ENCODE measurements at places on chromosomes 4 and X. TPM values are rescaled to one million over a fixed set of nuclear protein-coding genes. Genes with fewer than 3 reads are reported as not detected.

GRCh38 chr4:156754832-156755570 lies 216.6 kb downstream of the PDGFC start:
- DNase-seq = no peak

DNA sequence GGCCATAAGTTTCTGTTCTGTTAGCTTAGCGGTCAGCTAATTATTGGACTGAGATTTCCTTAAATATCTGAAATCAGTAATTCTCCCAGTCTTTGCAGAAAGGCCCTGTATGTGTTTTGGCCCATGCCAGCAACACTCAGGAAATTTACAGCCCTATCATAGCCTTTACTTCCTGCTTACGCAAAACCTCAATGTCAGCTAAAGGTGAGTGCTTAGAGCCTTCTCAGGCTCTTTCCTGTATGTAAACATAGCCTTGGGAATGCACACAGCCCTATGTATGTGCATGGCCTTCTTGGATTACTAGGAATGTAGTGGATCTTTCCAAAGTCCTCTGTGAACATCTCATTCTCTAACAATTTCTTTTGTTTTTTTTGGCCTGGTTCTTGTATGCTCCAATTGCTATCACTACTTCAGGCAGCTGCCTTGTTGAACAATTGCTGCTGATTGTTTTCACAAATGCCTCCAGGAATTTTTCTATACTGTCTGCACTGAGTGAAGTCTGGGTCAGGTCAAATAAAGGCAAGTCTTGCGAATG lies 200.0 kb downstream of the PPP1R2C start:
- no peak for DNase-seq

- no peak for DNase-seq
These were observed 18.4 kb upstream of the SLC6A14 start for GRCh38 chrX:116417968-116418367.

DNA sequence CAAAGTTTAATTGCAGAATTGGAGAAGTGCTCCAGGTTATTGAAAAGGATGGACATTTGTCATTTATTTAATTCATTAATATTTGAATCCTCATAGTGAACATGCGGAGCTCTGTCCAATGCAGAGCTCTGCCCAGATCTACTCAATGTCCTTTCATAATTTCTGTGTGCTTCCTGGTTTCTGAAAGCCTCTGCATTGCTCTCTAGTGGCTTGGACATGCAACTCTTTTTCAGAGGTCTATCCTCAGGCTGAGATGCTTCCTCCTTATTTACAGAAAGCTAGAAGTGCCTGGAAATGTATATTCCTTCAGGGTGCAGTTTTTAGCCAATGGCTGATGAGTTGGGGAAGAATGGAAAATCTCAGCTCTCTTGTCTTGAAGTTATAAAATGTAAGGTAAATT lies 786.1 kb upstream of the AADAT start:
- no peak for DNase-seq

GRCh38 chr4:99276417-99276816 lies 14.4 kb downstream of the ADH1A start:
- no peak for DNase-seq

GRCh38 chrX:135632353-135632752 lies 81.1 kb upstream of the CT45A1 start:
- DNase-seq = no peak

DNA sequence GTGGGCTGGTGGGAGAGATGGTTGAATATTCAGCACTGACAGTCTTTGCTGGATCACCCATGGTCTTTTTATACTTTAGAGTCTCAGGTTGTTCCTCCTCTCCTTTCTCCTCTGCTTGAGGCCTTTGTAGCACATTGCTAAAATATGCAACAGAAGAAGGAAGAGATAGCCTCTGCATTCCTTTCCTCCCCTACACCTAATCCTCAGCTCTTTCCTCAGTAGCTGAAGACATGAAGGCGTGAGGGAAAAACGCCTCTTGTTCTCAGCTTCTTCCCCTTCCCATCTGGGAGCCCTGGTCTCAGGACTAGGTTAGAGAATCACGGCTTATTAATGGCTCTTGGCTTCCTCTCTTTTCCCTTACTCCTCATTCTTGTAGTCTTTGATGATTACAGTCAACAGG lies 76.8 kb downstream of the RNF150 start:
- DNase-seq = no peak

DNA sequence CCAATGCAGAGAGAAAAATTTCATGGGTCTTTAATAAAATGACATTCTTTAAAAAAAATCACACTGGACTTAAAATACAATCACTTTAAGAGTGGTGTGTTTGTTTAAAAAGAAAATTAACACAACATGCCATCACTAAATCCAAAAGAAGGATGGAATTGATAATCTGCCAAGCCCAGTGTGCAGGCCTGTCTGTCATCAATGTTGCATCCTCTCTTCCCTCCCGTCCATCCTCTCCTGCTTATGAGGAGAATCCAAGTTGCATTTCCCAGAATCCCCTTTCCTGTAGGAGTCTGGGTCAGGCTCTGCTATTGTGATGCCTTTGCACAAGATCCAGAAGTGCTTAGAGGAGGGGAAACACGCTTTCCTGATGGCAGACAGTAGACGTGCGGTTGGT lies 169.4 kb downstream of the MID1 start:
- DNase-seq = no peak

GRCh38 chr4:156459584-156459983 lies 505.9 kb upstream of the CTSO start:
- no peak for DNase-seq

DNA sequence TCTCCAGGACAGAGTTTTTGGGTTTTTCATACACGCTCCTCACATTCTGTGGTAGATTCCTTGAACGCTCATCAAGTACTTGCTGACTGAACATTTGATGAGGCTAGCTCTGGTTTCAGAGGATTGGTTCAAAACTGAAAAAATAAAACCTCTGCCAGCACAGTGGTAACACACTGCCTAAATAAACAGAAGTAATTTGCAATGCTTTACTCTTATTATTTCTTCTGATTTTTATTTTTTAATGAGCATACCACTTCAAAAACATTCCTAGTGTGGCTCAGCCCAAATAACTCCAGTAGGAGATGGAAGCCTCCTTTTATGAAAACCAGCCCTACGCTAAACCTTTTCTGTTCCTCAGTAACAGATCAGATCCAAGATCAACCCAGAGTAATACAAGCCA lies 72.0 kb upstream of the INTU start:
- DNase-seq = no peak

- DNase-seq = no peak
These were observed 107.4 kb upstream of the STOX2 start for GRCh38 chr4:183797445-183798300.

- DNase-seq = no peak
These were observed 1.5 kb downstream of the TSPAN5 start for GRCh38 chr4:98656886-98657285.

GRCh38 chr4:142452161-142452855 lies 393.8 kb downstream of the INPP4B start:
- DNase-seq = no peak

DNA sequence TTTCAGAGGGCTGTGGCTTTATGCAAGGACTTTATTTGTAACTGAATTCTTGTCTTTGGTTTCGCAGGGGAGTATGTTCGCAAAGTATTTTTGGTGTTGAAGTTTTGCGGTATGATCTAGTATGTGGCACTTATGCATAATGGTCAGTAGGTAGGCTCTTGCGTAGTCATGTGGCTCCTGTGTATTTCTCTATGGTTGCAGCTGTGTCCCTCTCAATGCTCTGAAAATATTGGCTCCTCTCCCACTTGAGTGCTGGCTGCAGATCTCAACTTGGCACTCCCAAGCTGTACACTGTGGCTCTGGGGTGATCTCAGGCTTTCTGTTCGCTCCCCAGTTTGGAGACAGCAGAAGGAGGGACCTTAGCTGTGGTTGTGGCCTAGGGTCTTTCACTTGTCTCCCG lies 24.8 kb downstream of the ARMCX5 start:
- DNase-seq = no peak

- no peak for DNase-seq
These were observed 30.9 kb downstream of the RNF212 start for GRCh38 chr4:1082215-1083182.

Gene ATP1B4
- not detected for total RNA-seq

Gene ZNF157
- not detected for total RNA-seq

Gene CYBB
- not detected for total RNA-seq

Gene PRSS12
- total RNA-seq = 0.53 TPM

Gene BTC
- total RNA-seq = 0.39 TPM
